ENCODE measurements at places on chromosomes 12 and 14.

DNA sequence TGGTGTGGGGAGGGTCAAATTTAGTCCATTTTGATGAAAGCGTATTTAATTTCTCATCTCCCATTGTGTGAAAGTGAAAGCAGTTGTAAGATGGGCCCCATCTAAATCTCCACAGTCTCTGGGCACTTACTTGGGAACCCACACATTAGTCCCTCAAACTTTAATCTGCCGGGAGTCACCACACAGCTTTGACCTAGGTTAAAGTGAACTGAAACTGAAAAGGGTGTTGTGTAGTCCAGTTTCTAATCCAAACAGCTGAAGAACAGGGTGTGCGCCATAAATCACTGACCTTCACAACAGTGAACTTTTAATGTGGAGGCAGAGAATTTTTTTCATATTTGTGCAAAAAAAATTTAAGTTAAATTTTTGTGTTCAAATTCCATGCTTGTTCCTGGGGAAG lies 48.4 kb upstream of the PTPRO start:
- no peak for DNase-seq

DNA sequence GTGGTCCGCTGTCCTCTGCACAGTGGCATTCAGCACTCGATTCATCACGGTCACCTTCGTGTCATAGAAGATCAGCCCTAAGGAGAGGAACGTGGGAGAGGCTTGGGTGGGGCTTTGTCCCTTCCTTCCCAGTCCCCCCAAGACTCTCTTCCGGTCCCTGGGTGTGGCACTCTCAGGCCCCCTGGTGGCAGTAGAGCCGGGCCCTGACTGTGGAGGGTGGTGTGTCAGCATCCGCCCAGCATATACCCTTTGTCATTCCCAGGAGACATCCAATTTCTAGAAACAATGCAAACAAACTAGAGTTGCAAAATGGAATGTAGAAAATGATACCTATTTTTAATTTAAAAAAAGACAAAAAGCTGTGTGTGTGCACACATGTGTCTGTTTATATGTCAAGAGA lies 45.0 kb downstream of the TRAFD1 start:
- DNase-seq: peak; percentile 40

- DNase-seq: no peak
These were observed 109.5 kb downstream of the FOXG1 start for GRCh38 chr14:28875934-28876571.

- no peak for DNase-seq
These were observed 229.2 kb upstream of the TMTC1 start for GRCh38 chr12:30012816-30013450.

- DNase-seq: no peak
These were observed 189.7 kb downstream of the FSCB start for GRCh38 chr14:44317441-44317746.

GRCh38 chr12:18430425-18431048 lies 169.2 kb downstream of the PIK3C2G start:
- DNase-seq: peak; percentile 57

GRCh38 chr14:75989134-75989533 lies 3.6 kb downstream of the IFT43 start:
- DNase-seq: peak; percentile 23

- no peak for DNase-seq
These were observed 19.8 kb upstream of the AMN start for GRCh38 chr14:102902523-102903247.

- peak; percentile 77 for DNase-seq
These were observed 620 bp upstream of the NID2 start for GRCh38 chr14:52069307-52070050.

GRCh38 chr14:61132894-61133293 lies 148.2 kb downstream of the TMEM30B start:
- no peak for DNase-seq

DNA sequence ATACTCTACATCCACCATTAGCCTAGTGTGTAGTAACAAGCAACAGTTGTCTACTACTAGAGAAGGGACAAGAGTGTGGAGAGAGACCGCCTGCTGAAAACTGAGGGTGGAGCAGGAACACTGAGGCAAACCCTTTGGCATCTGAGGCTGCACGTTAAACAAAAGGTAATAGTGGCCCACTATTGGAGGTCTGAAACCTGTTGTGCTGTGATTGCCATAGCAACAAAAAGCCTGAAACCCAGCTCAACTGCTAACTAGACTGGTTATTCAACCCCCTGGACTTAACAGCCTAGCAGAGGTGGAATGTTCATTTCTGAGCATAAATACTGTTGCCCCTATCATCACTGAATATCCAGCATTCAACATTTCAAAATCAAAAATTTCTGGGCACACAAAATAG lies 43.0 kb downstream of the PPP4R4 start:
- no peak for DNase-seq

- no peak for DNase-seq
These were observed 39.9 kb downstream of the KIF26A start for GRCh38 chr14:104178279-104178678.

GRCh38 chr14:64303471-64303917 lies 9.3 kb upstream of the ESR2 start:
- peak; percentile 70 for DNase-seq

GRCh38 chr12:116226026-116226425 lies 51.5 kb downstream of the MED13L start:
- DNase-seq: no peak

GRCh38 chr14:76112889-76113624 lies 38.7 kb upstream of the GPATCH2L start:
- DNase-seq: no peak

- no peak for DNase-seq
These were observed 79.5 kb downstream of the GALNT9 start for GRCh38 chr12:132249689-132250478.

- DNase-seq: peak; percentile 52
These were observed 2.1 kb downstream of the WNK1 start for GRCh38 chr12:754473-754820.

GRCh38 chr14:23568021-23568599 lies 519 bp upstream of the AP1G2 start:
- no peak for DNase-seq

DNA sequence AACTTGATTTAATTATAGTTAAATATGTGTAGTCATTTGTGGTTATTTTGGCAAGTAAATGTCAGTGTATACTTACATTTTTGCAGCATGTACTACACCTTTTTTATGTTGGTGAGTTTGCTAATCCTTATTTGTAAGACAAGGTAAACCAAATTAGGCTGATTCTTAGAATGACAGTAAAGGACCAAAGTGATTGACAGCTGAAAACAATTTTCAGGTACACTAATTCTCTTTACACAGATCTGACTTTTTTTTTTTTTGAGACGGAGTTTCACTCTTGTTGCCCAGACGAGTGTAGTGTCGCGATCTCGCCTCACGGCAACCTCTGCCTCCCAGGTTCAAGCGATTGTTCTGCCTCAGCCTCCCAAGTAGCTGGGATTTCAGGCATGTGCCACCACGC lies 8.4 kb downstream of the SLC25A3 start:
- no peak for DNase-seq

DNA sequence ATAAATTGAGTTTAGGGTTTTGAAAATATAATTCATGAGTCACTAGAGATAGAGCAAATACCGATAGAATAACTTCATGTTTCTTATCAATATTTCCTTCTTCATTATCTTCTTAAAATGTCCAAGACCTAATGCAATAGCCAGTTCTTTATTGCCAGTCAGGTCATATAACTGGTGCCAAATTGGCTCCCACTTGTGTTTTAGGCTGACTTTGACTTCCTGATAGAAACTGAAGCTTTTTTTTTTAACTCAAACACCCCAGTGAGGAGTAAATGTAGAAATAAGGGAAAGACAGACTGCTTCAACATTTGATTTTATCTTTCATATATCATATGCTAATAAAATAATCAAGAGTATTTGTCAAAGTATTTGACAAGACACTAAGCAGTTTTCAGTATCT lies 80.7 kb downstream of the ARMH4 start:
- DNase-seq: no peak

GRCh38 chr12:29762637-29763300 lies 21.0 kb downstream of the TMTC1 start:
- no peak for DNase-seq

DNA sequence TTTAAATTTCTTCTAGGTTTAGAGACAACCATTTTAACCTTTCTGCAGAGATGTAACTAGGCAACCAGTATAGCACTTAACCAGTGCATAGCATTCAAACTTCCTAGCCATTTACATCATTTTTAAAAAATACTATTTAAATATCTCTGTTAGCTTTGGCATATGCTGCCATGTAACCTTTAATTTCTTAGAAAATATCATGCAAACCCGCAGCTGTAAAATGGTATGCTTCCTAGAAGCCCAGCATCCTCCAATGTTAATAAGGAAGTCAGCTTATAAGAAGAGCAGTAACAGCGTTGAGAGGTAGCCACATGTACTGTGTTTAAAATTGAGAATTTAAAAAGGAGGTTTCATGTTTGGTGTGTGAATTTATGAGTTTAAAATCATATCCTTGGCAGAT lies 22.8 kb downstream of the GNG2 start:
- no peak for DNase-seq

GRCh38 chr12:18998343-18999261 lies 130.9 kb upstream of the PLEKHA5 start:
- peak; percentile 86 for DNase-seq

Measured in EH (cell line).